Umbilical cord (tissue), 2 donors: ENCODE measurements at places on chromosomes 4 and X.

- DNase-seq = peak; percentile 62
Observed at GRCh38 chrX:113384628-113385027, 544.0 kb upstream of the AMOT start.

DNA sequence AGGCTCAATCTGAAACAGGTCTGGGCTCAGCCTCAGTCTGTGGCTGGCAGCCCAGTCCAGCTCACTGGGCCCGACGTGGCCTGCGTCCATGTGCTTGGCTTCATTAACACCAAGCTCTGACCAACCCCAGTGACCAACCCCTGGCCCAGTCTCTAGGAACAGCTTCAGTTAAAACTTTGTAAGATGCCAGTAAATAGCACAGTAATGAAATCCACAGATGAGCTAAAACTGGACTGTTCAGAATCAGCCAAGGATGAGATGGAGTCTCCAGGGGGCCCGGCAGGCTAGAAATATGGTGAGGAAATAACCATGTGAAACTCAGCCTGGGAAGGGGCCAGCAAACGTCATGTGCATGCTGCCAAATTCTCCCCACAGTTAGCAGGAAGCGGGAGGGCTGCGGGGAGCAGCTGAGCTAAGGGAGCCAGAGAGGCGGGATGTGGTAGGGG, 37.1 kb upstream of the XPNPEP2 start:
- DNase-seq = no peak

DNA sequence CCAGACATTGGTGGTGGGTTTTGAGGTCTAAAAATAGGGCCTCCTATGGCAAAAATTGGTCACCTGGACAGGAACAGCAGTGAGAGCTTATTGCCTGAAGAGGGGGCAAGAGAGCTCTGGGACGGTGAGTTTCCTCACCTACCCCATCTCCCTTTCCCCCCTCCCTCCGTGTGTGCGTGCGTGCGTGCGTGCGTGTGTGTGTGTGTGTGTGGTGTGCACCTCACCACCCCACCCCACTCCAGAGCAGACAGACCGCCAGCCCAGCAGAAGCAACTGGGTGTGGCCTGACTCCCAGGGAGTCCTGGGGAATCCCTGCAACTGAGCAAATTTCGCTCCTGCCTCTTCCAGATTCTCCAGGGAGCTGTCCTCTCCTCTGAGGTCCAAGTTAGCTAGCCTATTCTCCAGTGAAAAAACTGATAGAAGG, 44.7 kb downstream of the PRPS1 start:
- peak; percentile 80 for DNase-seq

DNA sequence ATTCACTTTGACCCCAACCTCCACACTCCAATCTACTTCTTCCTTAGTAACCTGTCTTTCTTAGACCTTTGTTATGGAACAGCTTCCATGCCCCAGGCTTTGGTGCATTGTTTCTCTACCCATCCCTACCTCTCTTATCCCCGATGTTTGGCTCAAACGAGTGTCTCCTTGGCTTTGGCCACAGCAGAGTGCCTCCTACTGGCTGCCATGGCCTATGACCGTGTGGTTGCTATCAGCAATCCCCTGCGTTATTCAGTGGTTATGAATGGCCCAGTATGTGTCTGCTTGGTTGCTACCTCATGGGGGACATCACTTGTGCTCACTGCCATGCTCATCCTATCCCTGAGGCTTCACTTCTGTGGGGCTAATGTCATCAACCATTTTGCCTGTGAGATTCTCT, 344 bp downstream of the OR13H1 start:
- no peak for DNase-seq

- DNase-seq = no peak
Observed at GRCh38 chrX:152165033-152165743, 26.8 kb upstream of the MAGEA10 start.

DNA sequence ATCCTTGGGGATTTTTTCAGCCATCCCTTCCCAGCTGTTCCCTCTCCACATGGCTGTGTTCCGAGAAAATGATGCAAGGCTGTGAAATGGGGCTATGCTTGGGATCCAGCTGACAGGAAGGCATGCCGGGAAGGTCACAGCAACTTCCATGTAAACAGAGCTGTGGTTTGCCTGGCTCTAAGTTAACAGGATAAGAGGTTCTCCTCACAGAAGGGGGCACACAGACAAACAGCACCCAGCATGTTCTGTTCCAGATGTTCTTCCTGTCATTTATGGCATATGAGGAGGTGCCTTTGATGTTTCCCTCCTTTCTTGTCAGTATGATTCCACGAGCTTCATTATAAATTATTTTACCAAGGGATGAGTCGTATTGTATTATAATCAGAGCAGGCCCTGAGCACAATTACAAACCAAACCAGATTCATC, 220.7 kb downstream of the ANTXR2 start:
- no peak for DNase-seq

DNA sequence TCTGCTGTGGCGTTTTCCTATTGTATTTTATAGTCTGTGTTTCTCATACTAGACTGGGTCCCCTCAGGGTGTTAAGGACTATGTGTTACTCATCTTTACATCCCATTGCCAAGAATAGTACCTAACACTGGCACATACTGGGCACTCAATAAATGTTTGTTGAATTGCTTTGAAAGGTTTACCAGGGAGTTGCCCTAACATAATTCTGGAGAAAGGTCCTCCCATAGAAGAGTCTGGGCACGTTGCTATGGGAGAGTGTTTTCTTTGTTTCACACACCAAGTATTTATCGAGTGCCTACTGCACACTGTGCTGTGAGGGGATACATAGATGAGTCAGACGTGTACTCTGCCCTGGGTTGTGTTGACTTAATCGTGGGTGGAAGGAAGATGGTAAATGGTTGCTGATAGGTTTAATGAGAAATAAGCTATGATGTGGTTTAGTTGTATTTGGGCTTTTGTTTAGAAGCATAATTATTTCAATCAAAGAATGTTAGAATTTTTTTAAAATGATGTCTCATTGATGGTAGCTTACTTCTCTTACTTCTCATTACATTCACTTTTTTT, 42.9 kb downstream of the AFF1 start:
- DNase-seq = no peak

DNA sequence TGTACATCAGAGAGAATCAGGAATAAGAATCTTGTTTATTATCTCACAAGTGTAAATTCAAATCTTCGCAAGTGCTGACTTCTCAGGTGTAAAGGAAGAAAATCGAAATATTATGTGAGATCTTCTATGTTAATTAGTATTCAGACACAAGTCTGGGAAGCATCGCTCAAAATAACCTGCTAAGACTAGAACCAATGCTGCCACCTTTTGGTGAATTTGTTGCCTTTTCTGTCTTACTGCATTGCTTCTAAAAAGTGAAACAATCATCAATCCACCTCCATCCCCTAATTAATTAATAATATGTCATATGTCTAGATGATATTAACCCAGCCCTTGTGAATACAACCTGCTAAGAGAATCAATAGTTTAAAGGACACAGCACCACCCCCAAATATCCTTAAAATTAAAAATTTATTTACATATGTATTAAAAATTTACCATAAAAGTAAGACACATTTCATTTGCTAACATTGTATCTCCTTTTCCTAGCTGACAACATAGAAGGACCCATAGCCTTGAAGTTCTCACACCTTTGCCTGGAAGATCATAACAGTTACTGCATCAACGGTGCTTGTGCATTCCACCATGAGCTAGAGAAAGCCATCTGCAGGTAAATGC, 3.5 kb downstream of the EPGN start:
- peak; percentile 59 for DNase-seq

DNA sequence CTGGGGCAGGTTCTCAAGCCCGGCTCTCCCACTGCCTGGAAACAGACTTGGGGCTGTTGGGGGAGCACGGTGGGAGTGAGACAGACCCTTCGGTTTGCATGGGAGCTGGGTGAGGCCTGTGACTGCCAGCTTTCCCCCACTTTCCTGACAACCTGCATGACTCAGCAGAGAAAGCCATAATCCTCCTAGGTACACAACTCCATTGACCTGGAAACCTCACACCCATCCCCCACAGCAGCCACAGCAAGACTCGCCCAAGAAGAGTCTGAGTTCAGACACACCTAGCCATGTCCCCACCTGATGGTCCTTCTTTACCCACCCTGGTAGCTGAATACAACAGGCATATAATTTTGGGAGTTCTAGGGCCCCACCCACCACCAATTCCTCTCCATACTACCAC, 57.6 kb upstream of the UBQLN2 start:
- DNase-seq = no peak

DNA sequence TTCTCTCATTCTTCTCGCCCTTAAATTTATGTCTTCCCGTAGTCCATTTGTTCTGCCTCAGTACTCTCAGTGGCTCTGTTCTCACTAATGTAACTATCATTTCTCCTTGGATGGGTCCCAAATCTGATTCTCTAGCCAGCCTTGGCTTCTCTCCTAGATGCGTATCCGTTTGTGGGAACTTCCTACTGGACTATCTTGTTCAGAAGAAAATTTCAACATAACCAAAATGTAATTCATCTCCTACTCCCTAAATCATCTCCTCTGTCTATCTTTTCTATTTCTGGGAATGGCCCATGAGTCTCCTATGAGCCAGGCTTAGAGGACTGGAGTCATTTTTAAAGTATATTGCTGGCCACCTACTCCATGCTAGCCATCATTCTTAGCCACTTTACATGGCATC, 4.4 kb upstream of the C4orf36 start:
- DNase-seq = no peak

GRCh38 chr4:124454772-124455270, 257.7 kb downstream of the ANKRD50 start:
- DNase-seq = no peak

DNA sequence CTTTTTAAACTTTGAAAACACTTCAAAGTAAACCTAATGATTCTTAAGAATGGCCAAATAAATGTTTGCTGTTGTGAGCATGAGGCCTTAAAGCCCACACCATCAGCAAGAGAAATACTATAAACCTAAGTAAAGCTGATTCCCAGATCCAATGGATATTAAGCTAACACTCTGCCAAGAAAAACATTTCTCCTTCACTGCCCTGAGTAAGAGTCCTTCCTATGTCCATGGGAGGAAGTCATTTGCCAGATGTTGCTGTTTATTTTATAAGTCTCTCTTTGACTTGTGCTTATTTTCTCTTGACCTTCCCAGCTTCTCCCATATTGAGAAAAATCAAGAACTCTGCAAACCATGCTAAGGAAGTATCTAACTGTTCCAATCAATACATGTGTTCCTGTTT, 154.3 kb upstream of the EDNRA start:
- peak; percentile 59 for DNase-seq

DNA sequence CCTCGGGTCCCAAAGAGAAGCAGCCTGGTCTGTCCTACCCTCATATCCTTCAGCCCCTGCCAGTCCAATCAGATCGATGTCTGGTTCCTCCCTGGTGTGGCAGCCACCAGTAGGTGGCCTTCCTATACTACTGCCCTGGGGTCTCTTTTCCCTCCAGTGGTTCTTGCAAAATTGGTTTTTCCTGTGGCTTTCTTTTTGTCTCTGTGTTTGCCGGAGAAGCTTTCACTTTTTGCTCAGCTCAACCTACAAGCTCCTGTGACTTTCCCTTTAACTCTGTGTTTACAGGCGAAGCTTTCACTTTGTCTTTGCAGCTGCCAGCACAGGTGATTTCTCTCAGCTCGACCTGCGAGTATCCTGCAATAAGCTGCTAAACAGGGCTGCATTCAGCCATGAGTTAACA, 46.8 kb downstream of the UGT2A3 start:
- no peak for DNase-seq

DNA sequence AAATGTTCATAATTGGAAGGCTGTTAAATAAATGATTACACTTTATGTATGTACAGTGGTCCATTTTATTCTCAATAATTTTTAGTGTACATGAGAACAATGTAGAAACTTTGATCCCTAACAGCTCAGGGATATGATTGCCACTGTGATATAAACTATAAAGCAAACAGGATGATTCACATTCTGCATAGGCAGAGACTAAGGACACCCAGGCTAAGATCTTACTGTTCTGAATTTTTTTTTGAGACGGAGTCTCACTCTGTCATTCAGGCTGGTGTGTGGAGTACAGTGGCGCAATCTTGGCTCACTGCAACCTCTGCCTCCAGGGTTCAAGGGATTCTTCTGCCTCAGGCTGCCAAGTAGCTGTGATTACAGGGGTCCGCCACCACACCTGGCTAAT, 186.6 kb downstream of the PDGFC start:
- no peak for DNase-seq

DNA sequence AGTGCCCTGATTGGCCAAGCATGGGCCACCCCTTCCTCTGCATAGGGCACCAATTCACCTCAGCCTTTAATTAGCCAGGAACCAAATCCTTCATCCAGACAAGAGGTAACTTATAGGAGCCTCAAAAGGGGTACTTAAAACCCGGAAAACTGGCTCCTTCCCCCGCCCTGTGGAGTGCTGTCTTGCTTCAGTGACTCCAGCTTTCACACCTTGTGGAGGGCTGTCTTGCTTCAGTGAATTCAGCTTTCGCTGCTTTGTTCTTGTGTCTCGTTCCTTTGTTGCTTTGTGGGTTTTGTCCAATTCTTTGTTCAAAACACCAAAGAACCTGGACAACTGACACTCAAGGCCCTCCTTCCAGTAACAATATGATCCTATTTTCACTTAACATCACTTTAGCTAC, 82.2 kb upstream of the FRG1 start:
- no peak for DNase-seq

GRCh38 chr4:189507060-189507459, 433.6 kb upstream of the FRG1 start:
- DNase-seq = no peak

GRCh38 chr4:42167709-42168108, 15.3 kb upstream of the BEND4 start:
- DNase-seq = no peak

- DNase-seq = peak; percentile 52
Observed at GRCh38 chr4:151717909-151718628, 42.7 kb downstream of the GATB start.

- DNase-seq = no peak
Observed at GRCh38 chrX:38807873-38808272, 6.6 kb downstream of the MID1IP1 start.

- DNase-seq = no peak
Observed at GRCh38 chrX:50704360-50704759, 109.6 kb downstream of the SHROOM4 start.

- DNase-seq = no peak
Observed at GRCh38 chr4:100809506-100809905, 291.7 kb upstream of the EMCN start.

DNA sequence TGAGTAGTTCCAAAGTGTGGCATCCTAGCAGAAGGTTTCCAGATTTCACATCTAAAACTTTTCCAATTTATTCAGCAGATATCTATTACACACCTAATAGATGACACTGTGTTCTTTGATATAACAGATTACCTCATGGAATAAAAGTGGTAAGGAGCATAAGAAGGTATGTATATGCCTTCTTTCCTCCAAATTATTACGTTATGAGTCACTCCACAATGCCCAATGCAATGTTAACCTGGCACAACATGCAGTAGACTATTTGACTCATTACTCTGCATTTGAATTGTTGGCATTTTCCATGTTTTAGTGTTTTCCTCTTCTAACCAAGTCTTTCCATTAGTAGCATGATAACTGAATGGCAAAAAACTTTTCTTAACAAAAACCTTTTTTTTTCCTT, 383.6 kb downstream of the ADGRL3 start:
- DNase-seq = no peak

- peak; percentile 0 for DNase-seq
Observed at GRCh38 chrX:103941201-103941975, 21.0 kb upstream of the TMSB15B start.
